ENCODE measurements at places on chromosomes 2 and 18. TPM values are rescaled to one million over a fixed set of nuclear protein-coding genes. Genes with fewer than 3 reads are reported as not detected.

The ELOA2 gene
- polyA plus RNA-seq, result not detected

The CD226 gene
- polyA plus RNA-seq, result 0.53 TPM

The ZSWIM2 gene
- 0.28 TPM for polyA plus RNA-seq

The UCN gene
- 2.2 TPM for polyA plus RNA-seq

The ZBTB14 gene
- polyA plus RNA-seq, result 3.4 TPM

The CRYGD gene
- polyA plus RNA-seq, result not detected

The CDCA7 gene
- polyA plus RNA-seq, result 1.7 TPM

The PRKAG3 gene
- not detected for polyA plus RNA-seq

The WNT10A gene
- polyA plus RNA-seq, result 0.04 TPM

The SPATA3 gene
- not detected for polyA plus RNA-seq

DNA sequence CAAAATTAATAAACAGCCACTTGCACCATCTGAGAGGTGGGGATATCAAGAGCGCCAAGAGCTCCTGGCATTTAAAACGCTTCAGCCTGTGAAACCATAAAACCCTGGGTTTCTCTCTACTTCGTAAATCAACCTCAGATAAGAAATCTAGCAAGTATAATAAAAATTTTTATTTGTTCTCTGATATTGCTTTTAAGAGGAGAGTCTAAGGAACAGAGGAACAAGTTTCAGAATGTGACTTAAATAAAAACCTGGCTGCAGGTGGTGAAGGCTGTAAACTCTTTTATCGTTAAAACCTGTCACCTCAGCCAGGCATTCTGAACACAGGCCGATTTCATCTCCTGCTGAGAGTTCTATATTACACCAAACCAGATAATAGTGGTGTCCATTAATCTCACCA lies 9.9 kb downstream of the DYTN start:
- DNase-seq, result no peak
- H3K27me3 ChIP-seq, result no peaks in the 10 kb centered on the region
- peaks cover under 1% of the 10 kb centered on the region for H3K4me1 ChIP-seq

DNA sequence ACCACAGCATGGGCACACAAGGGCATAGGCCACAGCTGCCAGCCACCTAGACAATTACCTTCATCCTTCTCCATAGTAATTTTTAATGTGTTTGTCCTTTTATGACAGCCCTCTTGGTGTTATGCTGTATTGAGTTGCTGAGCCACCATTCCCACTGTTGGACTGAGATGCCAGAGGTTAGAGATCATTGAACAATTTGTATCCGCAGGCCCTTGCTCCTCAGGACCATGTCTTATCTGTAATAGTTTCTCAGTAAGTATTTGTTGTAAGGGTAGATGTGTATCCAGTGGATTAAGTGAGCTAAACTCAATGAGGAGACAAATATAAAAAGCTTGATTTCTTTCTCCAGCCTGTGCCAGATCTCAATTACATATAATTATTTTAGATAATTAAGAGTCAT lies 832.8 kb upstream of the ID2 start:
- H3K27me3 ChIP-seq, result no peaks in the 10 kb centered on the region
- H3K36me3 ChIP-seq, result no peaks in the 10 kb centered on the region

- H3K4me1 ChIP-seq, result no peaks in the 10 kb centered on the region
- H3K27ac ChIP-seq, result no peak overlapping the region
- H3K27me3 ChIP-seq, result no peaks in the 10 kb centered on the region
- no peak overlapping the region for H3K4me3 ChIP-seq
- no peak for DNase-seq
Measured at GRCh38 chr2:203175371-203175770, 63.4 kb upstream of the CYP20A1 start.

GRCh38 chr2:218396688-218397462 lies 2.8 kb upstream of the CTDSP1 start:
- no peaks in the 10 kb centered on the region for H3K27me3 ChIP-seq
- H3K36me3 ChIP-seq, result peaks cover 39% of the 10 kb centered on the region
- peak; percentile 67 for DNase-seq
- peak overlapping the region; percentile 54 for H3K4me3 ChIP-seq
- peak overlapping the region; percentile 90 for H3K27ac ChIP-seq

- peaks cover 20% of the 10 kb centered on the region for H3K4me1 ChIP-seq
- H3K36me3 ChIP-seq, result no peaks in the 10 kb centered on the region
- no peaks in the 10 kb centered on the region for H3K27me3 ChIP-seq
- no peak overlapping the region for H3K27ac ChIP-seq
- DNase-seq, result no peak
Measured at GRCh38 chr2:29212009-29212408, 96.8 kb downstream of the CLIP4 start.

- H3K36me3 ChIP-seq, result peaks cover 25% of the 10 kb centered on the region
- no peaks in the 10 kb centered on the region for H3K27me3 ChIP-seq
- no peak overlapping the region for H3K4me3 ChIP-seq
- no peak overlapping the region for H3K27ac ChIP-seq
Measured at GRCh38 chr18:74921057-74921820, 287.7 kb downstream of the PTGR3 start.

- H3K4me1 ChIP-seq, result peaks cover 43% of the 10 kb centered on the region
- H3K4me3 ChIP-seq, result no peak overlapping the region
- DNase-seq, result no peak
- no peaks in the 10 kb centered on the region for H3K27me3 ChIP-seq
- peaks cover 32% of the 10 kb centered on the region for H3K36me3 ChIP-seq
- H3K27ac ChIP-seq, result no peak overlapping the region
Measured at GRCh38 chr2:112760149-112760548, 4.3 kb downstream of the CKAP2L start.

GRCh38 chr2:82316586-82316985 lies 2012.0 kb upstream of the LRRTM1 start:
- H3K27me3 ChIP-seq, result no peaks in the 10 kb centered on the region
- H3K36me3 ChIP-seq, result no peaks in the 10 kb centered on the region
- H3K4me1 ChIP-seq, result no peaks in the 10 kb centered on the region
- DNase-seq, result no peak

DNA sequence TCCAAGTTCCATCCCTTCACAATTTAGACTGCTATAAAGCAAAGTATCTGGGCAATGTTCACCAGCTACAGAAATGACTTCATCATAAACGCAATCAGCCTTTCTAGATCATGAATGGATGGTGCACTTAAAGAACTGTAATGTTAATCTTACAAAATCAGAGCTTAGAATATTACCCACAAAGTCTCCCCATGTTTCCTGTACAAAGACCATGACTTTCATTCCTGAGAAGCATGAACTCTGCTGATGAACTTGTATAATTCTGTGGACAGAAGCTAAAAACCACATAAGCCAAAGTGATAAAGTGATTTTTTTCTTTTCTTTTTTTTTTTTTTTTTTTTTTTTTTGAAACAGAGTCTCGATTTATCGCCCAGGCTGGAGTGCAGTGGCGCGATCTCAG lies 53.3 kb downstream of the C1D start:
- peaks cover 3% of the 10 kb centered on the region for H3K27me3 ChIP-seq
- H3K4me1 ChIP-seq, result no peaks in the 10 kb centered on the region
- DNase-seq, result no peak
- H3K4me3 ChIP-seq, result no peak overlapping the region
- H3K36me3 ChIP-seq, result no peaks in the 10 kb centered on the region

GRCh38 chr2:33272001-33272400 lies 204.4 kb upstream of the RASGRP3 start:
- H3K27ac ChIP-seq, result no peak overlapping the region
- H3K4me3 ChIP-seq, result no peak overlapping the region
- DNase-seq, result no peak
- H3K27me3 ChIP-seq, result no peaks in the 10 kb centered on the region
- no peaks in the 10 kb centered on the region for H3K4me1 ChIP-seq

- DNase-seq, result no peak
- no peaks in the 10 kb centered on the region for H3K36me3 ChIP-seq
- no peaks in the 10 kb centered on the region for H3K27me3 ChIP-seq
- no peak overlapping the region for H3K27ac ChIP-seq
Measured at GRCh38 chr2:43328832-43329231, 102.4 kb upstream of the ZFP36L2 start.

GRCh38 chr2:189819297-189819704 lies 35.1 kb downstream of the PMS1 start:
- no peak overlapping the region for H3K27ac ChIP-seq
- no peak for DNase-seq
- no peak overlapping the region for H3K4me3 ChIP-seq
- H3K27me3 ChIP-seq, result no peaks in the 10 kb centered on the region
- peaks cover 44% of the 10 kb centered on the region for H3K36me3 ChIP-seq

DNA sequence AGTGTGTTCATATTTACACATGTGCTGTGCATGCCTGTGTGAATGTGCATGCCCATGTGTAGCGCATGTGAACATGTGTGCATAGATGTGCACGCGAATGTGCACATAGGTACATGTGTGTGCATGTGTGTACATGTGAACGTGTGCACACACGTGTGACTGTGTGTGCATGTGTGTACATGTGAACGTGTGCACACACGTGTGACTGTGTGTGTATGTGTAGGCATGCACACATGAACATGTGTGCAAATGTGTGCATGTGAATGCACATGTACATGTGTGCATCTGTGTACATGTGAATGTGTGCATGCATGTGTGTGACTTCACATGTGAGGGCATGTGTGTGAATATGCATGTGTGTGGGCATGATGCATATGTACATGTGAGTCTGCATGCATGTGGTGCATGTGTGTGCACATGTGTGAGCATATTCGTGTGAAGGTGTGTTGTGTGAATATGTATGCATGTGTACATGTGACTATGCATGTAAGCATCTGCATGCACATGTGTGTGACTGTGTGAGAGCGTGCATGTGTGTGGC lies 122.4 kb downstream of the PTGR3 start:
- H3K36me3 ChIP-seq, result no peaks in the 10 kb centered on the region
- DNase-seq, result no peak
- H3K27me3 ChIP-seq, result no peaks in the 10 kb centered on the region
- H3K4me3 ChIP-seq, result no peak overlapping the region

DNA sequence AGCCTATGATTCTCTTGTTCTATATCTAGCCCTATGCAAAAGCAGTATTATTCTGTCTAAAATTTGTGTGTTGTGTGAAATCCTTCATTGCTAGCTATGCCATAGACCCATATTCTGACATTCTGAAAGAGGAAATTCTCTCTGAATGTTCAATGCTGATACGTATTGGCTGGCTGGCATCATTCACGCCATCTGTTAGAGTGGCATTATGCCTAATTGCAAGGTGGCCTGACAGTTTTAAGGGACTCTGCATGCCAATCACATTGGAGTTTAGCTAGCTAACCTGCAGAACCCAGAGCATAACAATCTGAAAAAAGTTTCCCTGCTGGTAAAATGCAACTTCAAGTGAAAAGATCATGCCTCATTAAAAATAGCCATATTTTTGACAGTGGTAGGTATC lies 316.0 kb downstream of the SOX11 start:
- no peak for DNase-seq
- H3K27me3 ChIP-seq, result no peaks in the 10 kb centered on the region
- H3K36me3 ChIP-seq, result no peaks in the 10 kb centered on the region
- H3K4me1 ChIP-seq, result no peaks in the 10 kb centered on the region

DNA sequence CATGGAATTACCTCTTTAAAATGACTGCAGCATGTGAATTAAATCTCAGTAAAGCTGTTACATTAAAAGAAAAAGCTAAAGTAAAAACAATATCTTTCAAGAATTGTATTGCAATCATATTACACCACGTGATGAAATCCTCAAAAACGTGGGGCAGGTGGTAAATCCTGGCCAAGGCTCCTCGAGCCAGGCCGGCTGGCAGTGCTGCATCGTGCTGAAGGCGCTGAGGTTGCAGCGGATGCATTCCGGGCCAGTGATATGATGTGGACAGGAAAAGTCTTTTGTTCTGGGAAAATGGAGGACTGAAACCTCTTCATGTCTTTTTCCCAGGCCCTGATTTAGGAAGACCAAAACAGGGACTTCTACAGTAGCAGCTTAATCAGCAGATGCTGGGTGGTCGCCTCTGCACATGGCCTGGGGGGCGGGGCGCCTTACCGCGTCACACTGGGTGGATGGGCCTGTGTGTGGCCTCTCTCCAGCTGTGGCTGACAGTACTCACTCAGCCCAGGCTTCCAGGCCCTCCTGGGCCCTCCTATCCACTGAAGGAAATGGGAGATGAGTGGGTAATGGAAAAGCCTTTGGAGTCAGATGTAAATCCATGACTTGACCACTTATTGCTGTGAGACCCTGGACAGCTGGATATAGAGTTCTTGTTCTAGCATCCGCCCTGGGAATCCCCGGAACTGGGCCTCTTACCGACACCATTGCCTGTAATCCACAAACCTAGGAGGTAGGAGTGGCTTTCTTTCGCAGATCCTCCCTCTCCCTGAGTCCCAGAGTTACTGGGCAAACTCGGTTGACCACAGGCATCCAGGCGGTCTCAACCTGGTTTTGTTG lies 45.1 kb downstream of the PROC start:
- H3K4me3 ChIP-seq, result no peak overlapping the region
- no peaks in the 10 kb centered on the region for H3K4me1 ChIP-seq
- no peaks in the 10 kb centered on the region for H3K36me3 ChIP-seq

- no peak overlapping the region for H3K27ac ChIP-seq
- no peak overlapping the region for H3K4me3 ChIP-seq
- H3K4me1 ChIP-seq, result no peaks in the 10 kb centered on the region
- no peak for DNase-seq
- no peaks in the 10 kb centered on the region for H3K27me3 ChIP-seq
Measured at GRCh38 chr2:41896186-41896846, 151.5 kb upstream of the PKDCC start.

GRCh38 chr2:169462896-169463695 lies 16.2 kb upstream of the BBS5 start:
- no peak overlapping the region for H3K4me3 ChIP-seq
- H3K4me1 ChIP-seq, result no peaks in the 10 kb centered on the region
- no peak for DNase-seq
- no peak overlapping the region for H3K27ac ChIP-seq

DNA sequence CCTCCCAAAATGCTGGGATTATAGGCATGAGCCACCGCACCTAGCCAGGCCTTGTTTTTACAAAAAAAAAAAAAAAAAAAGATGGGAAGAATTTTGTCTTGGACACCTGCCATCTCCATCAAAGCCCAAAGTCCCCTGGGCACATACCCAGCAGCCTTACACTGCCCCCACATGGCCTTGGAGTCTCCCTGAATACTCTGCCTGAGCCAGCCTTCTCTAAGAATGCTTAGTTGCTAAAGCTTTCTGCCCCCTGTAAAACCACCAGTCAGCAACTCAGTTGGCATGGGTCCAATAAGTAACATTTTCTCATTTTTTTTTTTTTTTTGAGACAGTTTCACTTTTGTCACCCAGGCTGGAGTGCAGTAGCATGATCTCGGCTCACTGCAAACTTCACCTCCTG lies 40.6 kb downstream of the SPC25 start:
- no peaks in the 10 kb centered on the region for H3K27me3 ChIP-seq
- peaks cover 4% of the 10 kb centered on the region for H3K36me3 ChIP-seq
- H3K27ac ChIP-seq, result no peak overlapping the region
- H3K4me3 ChIP-seq, result no peak overlapping the region
- no peak for DNase-seq

DNA sequence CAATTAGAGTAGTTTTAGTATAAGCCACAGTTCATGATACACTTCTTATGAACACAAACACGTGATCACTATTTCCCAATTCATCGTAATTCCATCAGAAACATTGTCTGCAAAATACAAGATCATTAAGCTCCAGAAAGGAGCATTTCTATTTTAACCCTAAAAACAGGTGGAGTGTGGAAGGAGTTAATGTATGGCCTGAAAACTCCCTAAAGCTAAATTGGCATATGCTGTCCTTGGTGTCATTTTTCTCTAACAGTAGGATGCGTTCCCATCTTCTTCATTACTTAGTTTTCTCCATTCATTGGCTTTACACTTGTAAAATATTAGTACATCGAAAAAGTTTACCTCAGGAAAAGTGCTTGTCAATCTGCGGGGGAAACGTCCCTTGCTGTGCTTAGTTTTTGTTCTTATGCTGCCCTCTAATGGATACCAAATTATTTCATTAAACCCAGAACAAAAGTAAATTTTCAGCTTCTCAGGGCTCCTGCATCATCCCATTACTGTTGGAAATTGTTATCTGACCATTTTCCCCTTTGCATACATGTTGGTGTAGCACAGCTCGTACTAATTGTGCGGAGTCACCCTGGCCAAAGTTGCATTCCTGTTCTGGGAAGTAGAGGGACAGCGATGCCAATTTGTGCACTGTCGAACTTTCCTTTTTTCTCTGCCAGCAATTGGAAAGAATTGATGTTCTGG lies 153.4 kb downstream of the GPD2 start:
- H3K4me3 ChIP-seq, result no peak overlapping the region
- H3K27me3 ChIP-seq, result no peaks in the 10 kb centered on the region
- DNase-seq, result peak; percentile 6
- peaks cover 22% of the 10 kb centered on the region for H3K36me3 ChIP-seq
